ENCODE measurements at places on chromosomes 4 and X.

- no peak for DNase-seq
Measured at GRCh38 chr4:166688835-166689234, 545.5 kb downstream of the SPOCK3 start.

- DNase-seq, result no peak
Measured at GRCh38 chr4:85740431-85740861, 265.5 kb downstream of the ARHGAP24 start.

GRCh38 chrX:72314881-72315280 is 9.2 kb upstream of the CITED1 start:
- no peak for DNase-seq

- no peak for DNase-seq
Measured at GRCh38 chr4:16530688-16531635, 304.7 kb upstream of the TAPT1 start.

DNA sequence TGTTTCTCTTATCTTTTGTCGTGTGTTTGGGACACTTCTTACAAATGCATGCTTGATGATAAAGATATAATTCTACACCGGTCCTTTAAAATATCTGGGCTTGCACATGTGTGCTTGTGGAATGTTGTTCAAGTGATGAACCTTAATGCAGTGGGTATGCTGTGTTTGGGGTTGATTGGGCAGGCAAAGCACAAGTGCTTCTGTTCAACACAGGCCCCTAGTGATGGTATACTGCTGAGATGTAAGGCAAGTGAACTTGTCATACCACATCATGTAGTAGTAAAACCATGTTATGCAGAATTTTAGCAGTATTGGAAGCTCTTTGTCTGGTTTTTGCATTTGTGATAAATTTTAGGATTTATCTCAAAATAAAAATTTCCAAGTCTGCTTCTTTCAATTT is 23.9 kb downstream of the TBC1D19 start:
- no peak for DNase-seq

DNA sequence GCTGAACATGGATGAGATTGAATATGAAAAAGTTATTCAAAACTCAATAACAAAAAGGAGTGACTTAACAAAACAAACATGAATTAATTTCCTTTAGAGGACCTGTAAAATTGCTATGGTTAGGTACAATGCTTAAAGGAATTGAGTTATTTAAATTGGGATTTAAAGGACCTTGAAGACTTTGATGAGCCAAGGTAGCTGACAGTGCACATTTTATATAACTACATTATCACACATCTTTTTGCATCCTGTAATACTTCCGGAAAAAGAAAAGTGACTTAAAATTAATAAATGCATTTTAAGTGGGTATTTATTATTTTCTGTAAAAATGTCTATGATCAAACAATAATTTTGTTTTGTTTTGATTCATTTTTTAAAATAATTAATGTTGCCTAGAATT is 964.8 kb upstream of the SLIT2 start:
- no peak for DNase-seq

DNA sequence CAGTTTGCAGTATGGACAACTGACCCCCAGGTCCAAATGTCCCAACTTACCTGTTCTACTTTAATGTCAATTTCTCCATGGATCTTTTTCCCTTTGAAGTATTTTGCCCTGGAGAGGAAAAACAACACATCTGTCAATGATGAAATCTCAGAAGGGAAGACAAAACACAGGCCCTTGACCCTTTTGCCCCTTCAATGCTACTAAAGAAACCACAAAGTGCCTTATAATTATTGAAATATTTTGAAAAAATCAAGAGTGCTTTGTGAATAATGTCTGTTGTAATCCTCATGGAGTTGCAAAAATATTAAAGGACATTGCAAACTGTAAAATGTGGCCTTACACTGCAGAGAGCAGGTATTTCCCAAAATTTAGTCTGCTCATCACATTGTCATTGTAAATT is 12.6 kb downstream of the SYN1 start:
- DNase-seq, result no peak

- DNase-seq, result no peak
Measured at GRCh38 chr4:159227984-159228383, 125.1 kb downstream of the RAPGEF2 start.
